ENCODE measurements at places on chromosomes 4 and X.
A peak's percentile ranks its signal among the peaks of the same experiment; 100 is the strongest.

DNA sequence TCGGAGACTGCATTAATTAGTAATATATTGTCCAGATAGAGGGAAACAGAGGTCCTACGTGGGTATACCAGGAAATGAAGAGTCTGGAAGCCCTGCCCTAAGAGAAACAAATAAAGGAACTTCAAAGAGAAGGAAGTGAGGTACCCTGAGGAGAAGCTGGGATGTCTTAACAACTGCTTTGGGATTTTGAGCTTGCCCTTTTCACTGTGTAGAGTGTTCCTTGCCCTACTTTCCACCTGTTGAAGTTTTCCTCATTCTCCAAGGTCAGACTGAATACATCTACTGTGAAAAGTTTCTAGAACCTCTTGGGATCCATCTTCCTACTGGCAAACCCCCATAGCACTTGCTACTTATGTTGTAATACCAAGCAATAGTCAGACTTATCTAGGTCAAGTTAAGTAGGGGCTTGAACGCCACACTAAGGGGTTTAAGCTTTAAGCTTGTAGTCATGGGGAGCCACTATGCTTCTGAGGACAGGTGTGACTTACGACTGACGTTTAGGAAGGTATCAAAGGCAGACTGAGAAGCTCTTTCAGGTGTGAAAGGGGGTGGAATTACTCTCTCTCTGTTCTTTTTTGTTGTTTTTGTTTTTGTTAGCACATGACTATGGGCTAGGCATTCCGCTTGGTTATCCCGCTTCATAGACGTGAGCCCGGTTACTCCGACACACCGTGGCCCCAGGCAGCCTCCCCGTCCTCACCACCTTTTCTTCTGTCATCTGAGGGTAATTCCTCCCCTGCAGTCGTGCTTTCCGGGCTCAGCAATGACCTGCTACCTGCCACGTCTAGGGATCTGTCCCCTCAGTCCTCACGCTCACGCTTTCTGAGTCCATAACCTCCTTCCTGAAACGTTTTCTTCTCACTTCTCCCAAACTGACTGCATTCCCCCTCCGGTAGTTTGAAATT, 959 bp upstream of the REST start:
- no peak for DNase-seq

DNA sequence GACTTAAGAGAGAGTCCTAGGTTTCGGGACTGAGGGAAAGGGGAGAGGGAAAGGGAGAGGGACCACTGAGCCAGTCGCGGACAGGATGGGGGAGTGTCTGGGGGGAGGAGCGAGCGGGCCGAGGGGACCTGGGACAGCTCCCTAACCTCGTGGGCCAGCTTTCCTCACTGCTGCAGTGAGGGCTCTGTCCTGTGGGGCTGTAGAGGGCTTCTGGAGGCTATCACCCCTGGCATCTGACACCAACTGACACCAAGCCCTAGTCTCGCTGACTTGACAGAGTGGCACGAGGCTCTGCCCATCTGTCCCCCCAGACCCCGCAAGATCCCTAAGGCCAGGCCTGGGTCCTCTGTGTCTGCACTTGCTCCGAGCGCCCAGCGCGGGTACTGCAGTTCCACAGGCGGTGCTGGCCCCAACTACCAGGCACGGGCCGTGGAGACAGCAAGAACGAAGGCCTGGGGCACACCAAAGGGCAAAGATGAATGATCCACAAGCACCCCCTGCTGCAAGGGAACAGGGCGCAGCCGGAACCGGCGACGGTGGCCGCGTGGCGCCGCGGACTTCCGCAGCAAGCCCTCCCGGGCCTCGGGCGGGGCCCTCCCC, 465 bp downstream of the HAUS7 start:
- no peak for DNase-seq

- no peak for DNase-seq
These were observed 1450.7 kb upstream of the TENM3 start for GRCh38 chr4:180792541-180792940.

- no peak for DNase-seq
These were observed 22.7 kb upstream of the SEPSECS start for GRCh38 chr4:25182937-25183336.

GRCh38 chr4:175273995-175274753, 356.0 kb downstream of the ADAM29 start:
- DNase-seq = no peak

- no peak for DNase-seq
These were observed 8.1 kb downstream of the ATP7A start for GRCh38 chrX:77918568-77918967.

- no peak for DNase-seq
These were observed 196.4 kb downstream of the DTHD1 start for GRCh38 chr4:36477861-36478260.

- no peak for DNase-seq
These were observed 361.5 kb upstream of the FMR1 start for GRCh38 chrX:147550217-147550616.

DNA sequence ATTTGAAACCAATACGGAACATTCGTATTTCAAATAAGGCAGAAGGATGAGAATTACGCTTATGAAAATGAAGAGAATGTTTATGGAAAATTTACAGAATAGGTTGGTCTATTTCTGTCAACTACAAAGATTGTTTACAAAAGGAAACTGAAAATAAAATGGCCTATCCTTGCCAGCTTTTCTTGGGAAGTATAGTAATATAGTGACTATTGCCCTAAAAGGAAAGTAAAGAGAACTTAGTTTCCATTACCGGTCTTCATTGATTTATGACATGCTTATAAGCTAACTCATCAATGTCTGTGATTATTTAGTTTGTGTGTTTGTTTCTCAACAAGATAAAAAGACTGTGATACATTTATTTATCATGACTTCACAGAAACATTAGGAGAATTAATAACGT, 2.9 kb upstream of the SPRY1 start:
- DNase-seq = no peak

DNA sequence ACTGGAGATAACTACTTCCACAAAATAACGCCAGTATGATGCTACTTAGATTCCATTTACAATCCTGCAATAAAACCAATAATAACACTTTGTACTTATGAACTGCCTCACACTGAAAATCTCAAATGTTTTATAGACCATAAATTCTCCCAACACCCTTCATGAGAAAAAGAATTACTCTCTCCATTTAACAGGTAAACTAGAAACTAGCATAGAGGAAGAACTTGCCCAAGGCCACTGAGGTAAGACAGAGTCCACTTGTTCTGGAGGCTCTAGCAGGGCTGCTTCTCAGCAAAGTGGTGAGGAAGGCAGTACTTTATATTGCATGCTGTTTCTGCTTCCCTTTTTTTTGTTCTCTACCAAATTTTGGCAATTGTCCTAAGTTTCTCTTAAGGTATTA, 11.5 kb upstream of the BMP3 start:
- no peak for DNase-seq

GRCh38 chr4:84568496-84568895, 14.4 kb upstream of the CDS1 start:
- DNase-seq = no peak

DNA sequence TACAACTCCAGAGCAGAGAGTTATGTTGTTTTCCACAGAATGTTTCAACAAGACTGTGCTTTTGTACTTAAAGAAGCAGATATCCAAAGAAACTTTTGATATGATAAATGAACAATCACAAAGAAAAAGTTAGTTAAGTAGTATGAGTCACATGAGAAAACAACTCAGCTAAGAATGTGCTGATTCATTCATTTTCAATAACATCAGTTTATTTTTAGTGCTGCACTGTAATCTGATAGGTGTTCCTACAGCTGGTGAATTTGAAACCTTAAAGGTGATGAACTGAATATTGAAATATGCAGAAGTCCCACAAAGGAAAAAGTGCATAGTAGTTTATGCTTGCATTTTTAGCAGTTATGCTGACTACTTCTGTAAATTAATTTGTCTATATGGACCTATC, 180.3 kb upstream of the TENM3 start:
- no peak for DNase-seq

DNA sequence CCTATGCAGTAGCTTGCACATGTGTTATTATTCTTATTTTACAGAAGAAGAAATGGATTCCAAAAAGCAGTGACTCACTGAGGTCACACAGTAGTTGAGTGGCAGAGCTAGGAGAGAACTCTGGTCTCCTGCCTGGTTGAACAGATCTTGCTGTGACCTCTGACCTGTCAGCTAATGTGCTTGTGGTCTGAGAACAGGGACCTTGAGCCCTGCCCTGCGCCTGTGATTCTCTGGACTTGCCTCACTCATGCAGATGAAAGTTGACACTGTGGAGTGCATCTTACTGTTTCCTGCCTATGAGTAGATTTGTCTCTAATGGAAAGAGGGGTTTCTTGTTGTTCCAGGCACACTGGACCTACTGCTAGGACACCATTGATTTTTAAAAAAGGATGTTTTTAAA, 32.3 kb downstream of the ETNPPL start:
- DNase-seq = no peak

- DNase-seq = no peak
These were observed 29.9 kb upstream of the RADX start for GRCh38 chrX:106581856-106582255.

DNA sequence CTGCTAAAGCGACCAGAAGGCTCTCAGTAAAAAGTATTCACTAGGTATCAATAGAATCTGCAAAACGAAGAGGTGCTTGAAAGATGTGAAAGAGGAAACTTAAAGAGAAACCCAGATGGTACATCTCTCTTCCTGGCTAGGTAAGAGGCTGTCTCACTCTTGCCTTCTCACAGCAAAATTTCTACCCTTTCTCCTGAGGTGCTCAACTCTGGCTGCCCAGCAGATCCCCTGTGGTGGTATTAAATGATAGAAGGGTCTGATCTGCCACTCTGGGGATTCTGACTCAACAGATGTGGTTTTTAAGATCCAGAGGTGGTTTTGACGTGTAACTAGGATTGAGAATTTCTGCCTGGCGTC, 14.9 kb upstream of the TSPAN5 start:
- no peak for DNase-seq

DNA sequence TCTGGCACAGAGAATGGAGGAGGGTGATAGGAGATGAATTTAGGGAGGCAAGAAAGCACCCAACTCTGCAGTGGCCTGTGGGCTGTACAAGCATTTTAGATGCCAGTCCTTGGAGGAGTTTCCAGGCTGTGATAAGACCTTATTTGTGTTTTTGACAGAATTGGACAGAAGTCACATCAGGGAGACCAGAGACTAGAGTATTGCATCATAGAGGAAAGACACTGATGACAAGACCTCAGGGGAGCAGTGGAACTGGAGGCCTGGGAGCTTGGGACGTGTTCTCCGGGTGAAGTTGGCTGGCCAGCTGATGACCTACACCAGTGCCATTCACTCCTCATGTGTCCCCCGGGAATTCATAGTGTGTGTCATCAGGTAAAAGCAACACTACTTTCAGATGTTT, 284.0 kb upstream of the ZFP42 start:
- no peak for DNase-seq

DNA sequence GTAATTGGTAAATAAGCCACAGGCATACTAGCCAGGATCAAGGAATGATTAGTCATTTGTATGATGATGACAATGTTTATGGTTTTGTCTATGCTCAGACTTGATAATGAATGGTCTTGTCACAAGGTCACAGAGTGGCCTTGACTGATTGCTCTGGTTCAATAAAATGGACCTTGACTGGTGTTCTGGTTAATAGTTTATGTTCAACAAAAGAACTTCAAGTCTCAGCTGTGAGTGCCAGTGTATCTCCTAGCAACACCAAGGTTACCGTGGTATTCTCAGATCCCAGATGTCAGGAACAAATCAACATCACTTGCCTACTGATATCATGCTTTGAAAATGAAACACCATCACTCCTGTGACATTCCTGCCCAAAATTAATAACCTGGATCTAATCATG, 16.3 kb upstream of the LRAT start:
- DNase-seq = no peak

DNA sequence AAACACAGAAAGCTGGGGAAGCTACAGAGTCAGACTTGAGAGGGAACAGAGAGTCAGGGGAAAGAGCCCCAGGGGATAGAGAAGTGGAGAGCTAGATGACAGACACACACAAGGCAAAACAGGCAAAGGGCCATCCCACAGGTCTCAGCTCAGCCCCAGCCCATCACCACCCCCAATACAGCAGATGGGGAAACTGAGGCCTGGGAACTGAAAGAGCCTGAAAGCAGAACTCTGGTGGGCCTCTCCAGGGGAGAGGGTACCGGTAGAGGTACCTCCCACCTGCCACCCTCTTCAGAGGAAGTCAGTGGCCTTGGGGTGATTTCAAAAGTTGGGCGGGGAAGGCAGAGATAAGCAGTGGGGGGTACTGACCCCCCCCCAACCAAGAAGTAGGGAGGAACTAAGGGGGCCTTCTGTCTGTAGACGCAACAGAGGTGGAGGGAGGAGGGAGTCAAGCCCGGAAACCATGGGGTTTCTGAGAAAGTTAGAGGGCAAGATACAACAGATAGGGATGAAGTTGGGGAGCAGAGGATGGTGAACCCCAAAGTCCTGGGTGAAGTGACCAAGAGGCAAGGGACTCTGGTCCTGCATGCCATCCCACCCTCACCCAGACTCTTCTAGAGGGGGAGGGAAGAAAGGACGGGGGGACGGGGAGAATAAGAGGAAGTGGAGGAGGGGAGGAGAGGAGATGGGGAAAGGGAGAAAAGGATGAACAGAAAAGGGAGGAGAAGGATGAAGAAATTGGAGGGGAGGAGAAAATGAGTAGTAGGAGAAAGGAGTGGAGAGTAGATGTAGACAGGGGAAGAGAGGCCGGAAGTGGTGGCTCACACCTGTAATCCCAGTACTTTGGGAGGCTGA, 3.2 kb downstream of the GATA1 start:
- DNase-seq = no peak

DNA sequence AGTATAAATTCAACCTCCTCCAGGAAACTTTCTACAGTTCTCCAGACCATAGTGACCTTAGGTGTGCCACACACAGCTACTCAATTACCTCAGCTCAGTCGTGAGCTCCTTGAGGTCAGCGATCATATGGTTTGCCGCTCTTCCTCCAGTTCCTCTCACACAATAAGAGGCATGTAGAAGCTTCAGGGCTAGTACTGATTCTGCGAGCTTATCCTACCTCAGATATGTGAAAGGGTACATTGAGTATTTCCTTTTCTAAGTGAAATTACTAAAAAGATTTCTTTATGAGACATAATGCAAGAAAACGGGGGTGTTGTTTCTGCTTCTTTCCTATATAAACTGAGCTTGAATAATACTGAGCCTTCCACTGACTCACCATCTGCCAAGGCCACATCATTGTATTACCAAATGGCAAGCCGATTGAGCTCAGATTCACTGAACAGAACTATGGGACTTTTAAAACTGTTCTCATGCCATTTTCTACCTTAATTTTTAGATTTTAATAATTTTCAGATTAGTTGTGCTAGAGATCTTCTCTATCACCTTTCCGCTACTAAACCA, 183.1 kb downstream of the HS6ST2 start:
- no peak for DNase-seq

DNA sequence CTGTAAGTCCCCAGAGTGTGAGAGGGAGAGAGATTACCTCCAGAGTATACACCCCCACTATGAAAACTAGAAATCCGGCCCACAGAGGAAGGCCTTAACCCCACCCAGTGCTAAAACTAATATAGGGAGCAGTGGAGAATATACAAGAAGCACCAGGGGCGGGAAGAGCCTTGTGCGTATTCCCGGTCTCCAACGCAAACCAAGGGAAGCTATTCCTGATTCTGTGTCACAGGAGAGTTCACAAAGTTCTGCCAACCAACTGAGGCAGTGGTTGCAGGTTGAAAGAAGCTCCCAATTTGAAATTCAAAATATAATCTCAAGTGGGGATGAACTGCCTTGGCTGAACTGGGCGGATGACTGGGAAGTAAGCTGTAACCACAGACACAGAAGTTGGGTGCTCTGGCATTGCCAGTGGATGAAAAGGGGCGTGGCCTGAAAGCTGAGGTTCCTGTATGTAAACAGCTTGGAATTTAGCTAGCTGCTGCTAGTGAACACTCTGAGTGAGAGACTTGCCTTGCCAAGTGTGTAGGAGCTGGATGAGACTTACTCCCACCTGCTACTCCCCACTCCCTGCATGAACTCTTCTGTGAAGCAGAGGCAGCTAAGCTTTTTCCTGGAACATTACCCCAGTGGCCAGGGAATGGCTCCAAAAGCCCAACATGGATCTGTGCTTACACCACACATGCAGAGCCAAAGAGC, 32.7 kb downstream of the ELF2 start:
- peak; percentile 22 for DNase-seq

Measured in mucosa of gallbladder (tissue), 1 donor.